ENCODE measurements at places on chromosomes 5 and 9.

DNA sequence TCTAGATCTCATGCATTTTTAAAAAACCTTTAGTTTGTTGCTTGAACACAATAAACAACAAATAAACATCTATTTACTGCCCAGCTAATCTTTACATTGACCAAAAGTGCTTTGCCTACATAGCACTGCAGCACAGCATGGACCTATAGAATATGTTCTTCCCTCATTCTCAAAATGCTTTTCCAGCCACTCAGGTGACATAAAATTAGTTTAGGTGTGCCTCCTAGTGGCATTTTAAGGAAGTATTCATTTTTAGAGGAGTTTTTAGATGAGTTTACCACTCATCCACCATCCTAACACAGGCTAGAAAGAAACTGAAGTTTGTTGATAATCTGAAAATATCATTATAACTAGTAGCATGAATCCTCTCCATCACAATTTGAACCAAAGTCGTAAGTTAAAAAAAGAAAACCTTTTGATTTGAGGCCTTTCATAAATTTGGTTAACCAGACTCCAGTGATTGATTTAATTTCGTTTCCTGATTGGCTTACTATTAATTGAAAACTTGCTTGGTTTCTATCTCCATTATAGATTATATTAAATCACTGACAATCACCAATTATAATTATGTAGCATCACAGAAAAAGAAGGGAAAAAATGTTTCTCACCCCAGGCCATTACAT is 12.6 kb downstream of the PLGRKT start:
- peak; percentile 57 for DNase-seq

- DNase-seq = no peak
Measured at GRCh38 chr9:20990867-20991266, 40.6 kb downstream of the HACD4 start.

DNA sequence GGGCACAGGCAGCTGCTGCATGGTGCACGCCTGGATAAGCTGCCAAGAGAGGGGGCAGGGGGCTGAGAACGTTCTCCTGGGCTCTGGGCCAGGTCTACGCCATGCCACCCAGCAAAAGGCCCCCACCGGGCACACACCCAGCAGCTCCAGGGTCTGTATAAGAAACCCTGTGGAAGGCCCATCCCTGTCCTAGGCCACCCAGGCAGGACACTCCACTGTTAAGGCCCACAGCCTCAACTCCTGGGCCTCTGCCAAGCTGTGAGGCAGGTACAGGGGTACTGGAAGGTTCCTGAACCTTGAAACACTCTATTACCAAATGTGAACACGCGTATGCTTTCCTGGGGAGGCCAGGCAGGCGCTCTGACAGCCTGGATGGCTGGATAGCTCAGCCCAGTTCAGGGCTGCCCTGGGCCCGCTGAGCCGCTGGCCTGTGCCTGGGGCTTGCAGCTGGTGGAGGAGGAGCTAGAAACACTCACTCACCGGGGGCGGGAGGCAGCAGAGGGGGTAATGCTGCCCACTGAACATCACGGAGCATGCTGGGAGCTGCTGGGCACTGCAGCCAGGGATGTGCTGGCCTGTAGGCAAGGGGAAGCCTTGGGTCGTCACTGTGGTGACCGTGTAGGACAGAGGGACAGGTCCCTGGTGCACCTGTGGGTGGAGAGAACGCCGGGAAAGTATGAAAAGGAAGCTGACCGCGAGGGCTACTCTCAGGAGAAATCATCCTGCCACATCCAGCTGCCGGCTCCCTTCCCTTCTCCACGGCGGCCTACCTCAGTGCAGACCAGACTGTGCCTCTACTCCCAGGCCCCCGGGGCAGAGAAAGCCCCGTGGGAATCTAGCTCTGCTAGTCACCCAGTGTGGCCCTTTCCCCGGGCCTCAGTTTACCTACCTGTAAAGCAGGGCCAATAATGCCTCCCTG is 6.0 kb downstream of the RNF44 start:
- DNase-seq = no peak

DNA sequence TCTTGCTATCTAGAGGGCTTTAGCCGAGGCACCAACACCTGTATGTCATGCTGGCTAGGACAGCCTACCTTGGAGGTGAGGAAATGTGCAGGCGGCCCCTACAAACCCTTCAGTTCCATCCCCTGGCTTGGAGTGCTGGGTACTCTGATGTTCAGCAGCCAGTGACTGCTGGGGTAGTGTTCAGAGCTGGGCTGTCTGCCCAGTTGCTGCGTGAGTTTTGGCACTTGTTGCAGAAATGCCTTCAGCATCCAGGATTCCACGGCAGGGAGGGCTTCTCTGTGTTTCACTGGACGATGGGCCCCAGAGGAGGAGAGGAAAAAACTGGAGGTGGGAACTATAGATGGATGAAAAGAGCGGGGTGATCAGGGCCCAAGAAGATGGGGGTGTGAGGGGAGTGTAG is 10.4 kb downstream of the SWI5 start:
- DNase-seq = no peak

DNA sequence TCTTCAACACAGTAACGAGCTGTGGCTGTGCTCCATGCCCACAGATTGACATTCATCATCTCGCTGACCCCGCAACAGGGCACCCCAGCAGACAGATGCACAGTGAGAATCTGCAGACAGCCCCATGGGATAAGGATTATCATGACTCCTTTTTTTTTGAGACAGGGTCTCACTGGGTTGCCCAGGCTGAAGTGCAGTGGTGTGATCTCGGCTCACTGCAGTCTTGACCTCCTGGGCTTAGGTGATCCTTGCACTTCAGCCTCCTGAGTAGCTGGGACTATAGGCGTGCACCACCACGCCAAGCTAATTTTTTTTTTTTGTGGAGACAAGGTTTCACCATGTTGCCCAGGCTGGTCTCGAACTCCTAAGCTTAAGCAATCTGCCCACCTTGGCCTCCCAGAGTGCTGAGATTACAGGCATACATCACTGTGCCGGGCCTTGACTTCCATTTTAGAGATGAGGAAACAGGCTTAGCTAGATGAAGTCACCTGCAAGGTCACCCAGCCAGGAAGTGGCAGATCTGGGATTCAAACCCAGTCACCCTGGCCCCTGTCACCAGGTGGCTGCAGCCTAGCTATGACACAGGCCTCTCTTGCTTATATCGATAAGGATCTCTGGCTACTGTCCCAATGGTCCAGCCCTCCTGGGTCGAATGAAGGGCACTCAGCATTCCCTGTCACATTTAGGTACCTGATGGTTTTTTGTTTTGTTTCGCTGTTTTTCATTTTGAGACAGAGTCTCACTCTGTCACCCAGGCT is 5.1 kb downstream of the AIF1L start:
- no peak for DNase-seq

DNA sequence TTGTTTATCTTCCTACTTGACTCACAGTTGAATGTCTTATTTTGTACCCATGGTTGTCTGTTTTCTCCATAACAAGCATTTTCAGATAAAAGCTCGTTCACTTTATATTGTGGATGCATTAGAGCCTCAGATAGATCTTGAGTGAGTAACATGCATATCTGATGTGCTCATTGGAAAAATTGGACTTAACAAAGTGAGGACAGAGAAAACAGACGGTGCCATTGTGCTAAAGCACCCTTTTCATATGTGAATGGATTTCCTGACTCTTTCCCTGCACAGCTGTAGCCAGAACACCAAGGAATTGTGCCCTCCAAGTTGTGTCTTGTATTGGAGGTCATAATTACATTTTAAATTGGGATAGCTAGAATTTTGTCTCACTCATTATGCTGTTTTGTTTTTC is 325.8 kb upstream of the MEF2C start:
- DNase-seq = no peak

Data from NCI-H526 (cell line).